T follicular helper cell (primary cell): ENCODE measurements at places on chromosomes 11 and 22.
A peak's percentile ranks its signal among the peaks of the same experiment; 100 is the strongest.

- DNase-seq, result no peak
Measured at GRCh38 chr11:10149553-10149952, 144.5 kb downstream of the SBF2 start.

DNA sequence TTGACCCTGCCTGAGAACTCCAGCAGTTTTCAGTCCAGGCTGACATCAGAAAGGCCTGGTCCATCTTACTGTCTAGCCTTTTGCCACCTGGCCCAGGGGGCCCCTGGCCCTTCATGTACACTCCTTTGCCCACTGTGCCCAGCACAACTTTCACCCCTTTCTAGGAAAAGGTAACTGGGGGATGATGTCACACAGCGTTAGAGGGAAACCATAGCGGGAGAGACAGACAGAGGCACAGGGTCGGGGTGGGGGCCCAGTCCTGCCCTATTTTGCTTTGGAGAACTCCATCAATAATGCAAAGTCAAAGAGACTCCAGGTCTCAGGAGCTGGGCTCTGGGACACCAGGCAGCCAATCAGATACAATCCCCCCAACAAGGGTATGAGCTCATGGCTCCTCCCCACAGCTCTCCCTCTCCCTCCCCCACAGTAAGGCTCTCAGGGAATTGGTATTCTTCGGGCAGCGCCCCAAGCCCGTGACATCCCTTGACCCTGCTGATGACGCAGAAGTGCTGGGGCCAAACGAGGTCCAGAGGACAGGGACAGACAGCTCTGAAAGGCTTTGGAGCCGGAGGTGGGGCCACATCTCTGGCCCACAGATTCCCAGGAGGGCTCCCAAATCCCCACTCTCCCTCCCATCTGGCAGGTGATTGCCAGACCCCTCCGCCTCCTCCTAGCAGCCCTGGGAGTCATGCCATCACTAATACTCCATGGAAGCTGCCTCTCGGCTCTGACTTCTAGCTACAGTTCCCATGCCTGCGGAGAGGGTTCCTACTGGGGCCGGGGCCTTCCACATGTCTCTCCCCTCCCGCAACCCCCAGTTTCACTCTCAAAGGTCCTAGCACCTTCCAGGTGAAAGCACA, 5.9 kb downstream of the USP2 start:
- no peak for DNase-seq

- no peak for DNase-seq
Measured at GRCh38 chr11:8832571-8833260, 78.3 kb upstream of the AKIP1 start.

DNA sequence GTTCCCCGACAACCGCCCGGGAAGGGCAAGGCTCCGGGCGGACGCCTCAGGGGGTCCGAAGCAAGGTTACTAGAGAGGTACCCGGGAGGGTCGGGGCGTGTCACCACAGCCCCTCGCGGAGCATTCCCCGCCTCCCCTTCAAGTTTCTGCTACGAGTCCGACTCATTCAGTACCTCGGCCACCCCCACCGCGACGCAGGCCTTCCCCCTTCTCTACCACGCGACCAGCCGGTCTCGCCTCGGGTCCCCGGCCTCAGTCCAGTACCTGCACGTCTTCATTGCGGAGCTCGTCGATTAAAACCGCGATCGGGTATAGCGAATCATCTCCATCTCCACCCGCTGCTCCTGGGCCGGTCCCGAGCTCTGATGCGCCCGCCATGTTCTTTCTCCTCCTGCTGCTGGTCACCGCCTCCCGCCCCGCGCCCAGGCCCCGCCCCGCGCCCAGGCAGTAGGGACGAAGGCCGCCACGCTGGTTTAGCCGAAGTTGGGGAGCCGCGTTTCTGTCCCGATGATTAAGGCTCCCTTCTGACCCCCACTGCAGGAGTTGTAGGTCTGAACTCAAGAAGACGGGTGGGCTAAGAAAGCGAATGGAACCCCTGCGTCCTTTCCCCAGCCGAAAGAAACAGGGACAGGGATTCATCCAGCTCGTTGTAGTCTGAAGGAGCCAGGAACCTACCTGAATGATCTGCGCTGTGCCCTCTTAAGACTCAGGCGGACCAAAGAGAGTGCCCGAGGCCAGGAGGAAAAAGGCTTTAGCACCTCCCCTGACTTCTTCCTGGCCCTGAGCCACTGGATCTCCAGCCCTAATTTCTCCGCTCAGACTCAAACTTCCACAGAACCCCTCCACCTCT, at the start of gene PPP2R1B:
PPP2R1B (minus strand) TSS at position 406 of the 850 bp plus-strand sequence; CDS start at position 378, 28 bp downstream.
- peak; percentile 58 for DNase-seq

- no peak for DNase-seq
Measured at GRCh38 chr11:118635642-118636041, 28.2 kb downstream of the PHLDB1 start.

DNA sequence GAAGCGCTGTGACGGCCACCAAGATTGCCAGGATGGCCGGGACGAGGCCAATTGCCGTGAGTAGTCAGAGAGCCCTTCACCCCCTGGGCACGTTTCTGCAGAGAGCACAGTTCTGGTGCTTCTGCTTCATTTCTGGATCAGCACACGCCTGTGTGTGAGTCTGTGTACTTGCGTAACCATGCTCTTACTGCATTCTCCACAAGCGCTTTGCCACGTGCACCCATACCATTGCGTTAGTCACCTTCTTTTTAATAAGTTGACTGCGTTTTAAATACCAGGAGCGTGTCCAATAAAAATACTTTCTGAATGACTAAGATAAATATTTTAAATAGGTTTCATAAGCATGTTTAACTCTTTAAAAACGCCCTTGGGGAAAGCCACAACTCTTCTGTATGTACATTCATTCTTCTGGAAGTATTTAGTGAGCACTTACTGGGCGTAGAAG, 143.0 kb upstream of the SORL1-AS1 start:
- DNase-seq, result no peak
